ENCODE measurements at places on chromosomes 3 and 15.

GRCh38 chr3:42023380-42023779 is 61.5 kb upstream of the ULK4 start:
- no peak for DNase-seq

GRCh38 chr15:51314391-51315337 is 23.7 kb downstream of the CYP19A1 start:
- no peak for DNase-seq

DNA sequence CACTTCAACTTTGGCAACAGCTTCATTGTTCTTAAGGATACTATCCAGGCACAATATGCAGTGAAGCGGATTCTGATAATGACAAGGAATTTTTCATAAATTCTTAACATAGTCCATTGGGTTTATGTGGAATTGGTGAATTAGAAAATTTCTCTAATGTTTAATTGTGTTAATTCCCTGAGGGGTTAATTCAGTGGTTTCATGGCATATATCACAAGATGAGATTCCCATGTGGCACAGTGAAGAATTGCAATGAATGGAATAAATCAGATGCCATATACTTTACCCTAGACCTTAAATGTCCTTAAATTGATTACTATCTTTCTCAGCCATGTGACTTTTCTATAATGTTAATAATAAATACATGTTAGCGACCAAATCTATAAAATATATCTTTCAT is 1244.1 kb downstream of the ROBO2 start:
- DNase-seq = no peak

GRCh38 chr3:14935592-14936345 is 11.6 kb upstream of the NR2C2 start:
- DNase-seq = no peak

- DNase-seq = no peak
These were observed 27.1 kb downstream of the FAH start for GRCh38 chr15:80179935-80180334.

GRCh38 chr3:9955067-9955502 is 2.9 kb upstream of the PRRT3 start:
- no peak for DNase-seq
